ENCODE measurements at places on chromosomes 6 and 20.

- DNase-seq = no peak
Measured at GRCh38 chr6:90583179-90583835, 3.6 kb downstream of the MAP3K7 start.

DNA sequence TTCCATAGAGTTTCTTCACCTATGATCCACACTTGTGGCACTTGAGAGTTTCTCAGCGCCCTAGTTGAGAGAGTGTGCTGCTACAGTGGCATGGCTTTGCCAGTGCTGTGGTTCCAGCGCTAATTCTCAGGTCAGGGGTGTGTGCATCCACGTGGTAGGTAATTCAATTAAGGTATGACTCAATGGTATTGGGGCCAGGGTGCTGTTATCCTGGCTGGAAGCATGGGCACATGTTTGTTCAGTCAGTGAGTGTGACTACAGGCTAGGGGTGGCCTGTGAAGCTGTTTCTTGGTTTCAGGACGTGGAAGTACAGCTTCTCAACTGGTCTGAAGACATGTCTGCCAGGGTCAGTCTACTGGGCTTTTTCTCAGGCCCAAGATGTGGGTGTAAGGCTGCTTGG lies 3.0 kb upstream of the SEMG2 start:
- no peak for DNase-seq

DNA sequence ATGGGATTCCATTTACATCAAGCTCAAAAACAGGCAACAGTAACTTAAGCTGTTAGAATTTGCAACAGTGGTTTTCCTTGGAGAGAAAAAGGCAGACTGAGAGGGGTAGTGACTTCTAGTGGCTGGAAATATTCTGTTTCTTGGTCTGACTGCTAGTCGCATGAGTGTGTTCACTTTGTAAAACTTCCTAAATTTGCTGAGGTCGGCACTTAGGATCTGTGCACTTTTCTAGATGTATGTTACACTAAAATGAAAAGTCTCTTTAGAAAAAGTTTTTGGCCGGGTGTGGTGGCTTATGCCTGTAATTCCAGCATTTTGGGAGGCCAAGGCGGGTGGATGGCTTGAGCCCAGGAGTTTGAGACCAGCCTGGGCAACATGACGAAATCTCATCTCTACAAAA lies 18.7 kb downstream of the OVOL2 start:
- DNase-seq = no peak

- no peak for DNase-seq
Measured at GRCh38 chr6:32117461-32117860, 8.3 kb upstream of the TNXB start.

DNA sequence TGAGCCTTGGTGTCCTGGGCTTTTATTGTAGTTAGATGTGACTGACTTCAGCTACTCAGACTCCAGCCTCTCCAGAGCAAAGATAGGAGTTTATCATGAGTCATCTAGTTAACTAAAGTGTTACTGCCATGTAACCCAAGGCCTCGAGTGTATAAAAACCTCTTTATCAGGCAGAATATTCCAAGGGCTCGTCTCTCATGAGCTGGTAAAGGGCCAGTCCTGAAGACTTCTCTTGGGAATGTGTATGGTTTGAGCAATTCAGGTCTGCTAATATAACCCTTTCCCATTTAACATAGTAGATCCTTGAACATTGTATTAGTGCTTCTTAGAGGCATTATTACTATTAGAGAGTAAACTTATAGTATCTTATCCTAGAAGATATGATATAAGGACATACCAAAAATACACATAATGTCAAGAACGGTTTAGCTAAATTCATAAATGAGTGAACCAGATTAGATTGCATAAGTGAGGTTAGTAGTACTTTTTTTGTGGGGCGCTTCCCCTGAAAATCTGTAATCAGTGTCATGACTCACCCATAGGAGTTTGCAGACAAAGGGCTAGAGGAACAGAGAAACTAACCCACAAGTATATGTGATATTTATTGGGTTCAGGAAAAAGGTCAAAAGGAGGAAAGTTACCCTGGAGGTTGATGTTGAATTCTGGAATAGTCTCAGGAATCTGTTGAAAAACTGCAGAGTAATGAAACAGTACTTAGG lies 16.0 kb downstream of the DSE start:
- DNase-seq = no peak

GRCh38 chr6:114158411-114158810 lies 184.4 kb downstream of the HS3ST5 start:
- no peak for DNase-seq

DNA sequence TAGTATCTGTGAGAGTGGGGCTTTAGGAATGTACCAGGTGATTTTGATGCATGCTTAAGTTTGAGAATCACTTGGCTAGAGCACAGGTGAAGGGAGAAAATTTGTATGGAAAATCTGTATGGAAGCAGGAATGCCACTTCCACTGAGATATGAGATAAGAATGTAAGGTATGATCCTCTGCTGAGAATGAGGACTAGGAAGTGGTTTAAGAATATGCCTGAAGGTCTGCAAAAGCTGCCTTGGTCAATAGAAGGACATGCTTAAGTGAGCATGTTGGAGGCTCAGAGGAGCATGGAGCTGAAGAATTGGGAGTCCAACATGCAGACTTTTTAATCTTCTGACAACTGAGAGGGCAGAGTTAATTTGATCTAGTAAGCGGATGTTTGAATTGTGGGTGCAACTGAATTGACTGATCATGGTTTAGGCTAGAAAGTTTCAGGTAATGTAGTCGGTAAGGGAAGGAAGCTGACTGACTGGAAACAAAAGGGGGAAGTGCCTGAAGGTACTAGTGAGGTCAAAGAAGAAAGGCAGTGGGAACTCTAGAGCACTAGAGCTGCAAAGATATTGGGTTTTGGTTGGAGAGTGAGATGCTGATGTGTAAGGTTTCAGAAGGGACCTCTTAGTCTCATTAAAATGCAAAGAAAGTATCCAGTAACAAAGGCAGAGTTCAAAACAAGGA lies 28.6 kb upstream of the NOTCH4 start:
- no peak for DNase-seq

- DNase-seq = no peak
Measured at GRCh38 chr6:88050140-88050818, 2.6 kb downstream of the SPACA1 start.

DNA sequence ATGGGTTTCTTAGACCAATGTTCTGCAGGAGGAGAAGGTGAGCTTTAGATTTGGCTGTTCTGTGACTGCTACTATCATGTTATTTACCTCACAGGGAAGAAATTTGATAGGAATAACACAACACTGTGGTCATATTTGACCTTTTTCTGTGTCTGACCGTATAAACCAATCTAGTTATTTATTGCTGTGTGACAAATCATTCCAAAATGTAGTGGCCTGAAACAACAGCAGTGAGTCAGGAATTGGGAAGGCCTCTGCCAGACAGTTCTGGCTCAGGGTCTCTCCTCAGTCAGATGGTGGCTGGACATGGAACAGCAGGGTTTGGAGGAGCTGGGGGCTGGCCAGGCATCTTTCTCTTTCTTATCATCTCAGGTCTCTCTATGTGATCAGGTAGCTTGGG lies 33.0 kb downstream of the RIPOR2 start:
- DNase-seq = peak; percentile 51
